ENCODE measurements at places on chromosomes 6 and 20. TPM values are rescaled to one million over a fixed set of nuclear protein-coding genes. Genes with fewer than 3 reads are reported as not detected.

DNA sequence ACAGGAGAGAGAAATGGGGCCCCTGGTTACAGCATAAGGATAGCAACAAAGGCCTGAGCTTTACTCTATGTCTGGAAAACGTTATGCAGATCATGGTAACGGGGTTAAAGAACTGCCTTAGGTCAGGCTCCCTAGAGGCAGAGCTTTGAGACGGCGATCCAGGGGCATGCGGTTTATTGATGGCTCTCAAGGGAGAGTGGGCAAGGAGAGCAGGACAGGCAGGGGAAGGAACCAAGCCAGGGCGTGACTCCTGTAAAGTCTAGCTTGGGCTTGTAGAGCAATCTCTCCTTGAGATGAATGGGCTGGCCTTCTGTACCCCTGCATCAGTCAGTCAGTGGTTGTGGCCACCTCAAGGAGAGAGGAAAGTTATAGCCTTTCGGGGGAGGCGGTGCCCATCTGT lies 12.5 kb upstream of the FERMT1 start:
- no peak for DNase-seq

DNA sequence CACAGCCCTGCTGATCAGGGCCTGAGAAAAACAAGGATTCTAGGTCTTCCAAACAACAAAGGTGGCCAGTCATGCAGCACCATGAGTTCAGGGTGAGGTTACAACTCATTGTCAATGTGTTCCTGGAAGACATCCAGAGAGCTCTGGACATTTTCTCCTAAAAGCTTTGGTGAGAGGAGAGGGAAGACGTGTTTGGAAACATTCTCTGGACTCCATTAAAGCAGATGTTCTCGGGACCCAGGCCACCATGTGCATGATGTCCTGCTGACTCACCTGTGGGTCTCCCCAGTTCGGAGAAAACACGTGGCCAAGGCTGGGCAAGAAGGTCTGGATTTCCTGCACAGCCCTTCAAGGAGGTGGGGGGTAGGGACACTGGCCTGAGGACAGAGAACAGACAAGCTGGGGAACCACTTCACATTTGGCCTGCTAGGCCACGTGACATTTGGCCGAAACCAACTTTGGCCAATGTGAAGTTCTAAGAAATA lies 61.6 kb downstream of the KCNB1 start:
- DNase-seq: peak; percentile 64

GRCh38 chr6:53634184-53634631 lies 31.3 kb downstream of the KLHL31 start:
- no peak for DNase-seq

DNA sequence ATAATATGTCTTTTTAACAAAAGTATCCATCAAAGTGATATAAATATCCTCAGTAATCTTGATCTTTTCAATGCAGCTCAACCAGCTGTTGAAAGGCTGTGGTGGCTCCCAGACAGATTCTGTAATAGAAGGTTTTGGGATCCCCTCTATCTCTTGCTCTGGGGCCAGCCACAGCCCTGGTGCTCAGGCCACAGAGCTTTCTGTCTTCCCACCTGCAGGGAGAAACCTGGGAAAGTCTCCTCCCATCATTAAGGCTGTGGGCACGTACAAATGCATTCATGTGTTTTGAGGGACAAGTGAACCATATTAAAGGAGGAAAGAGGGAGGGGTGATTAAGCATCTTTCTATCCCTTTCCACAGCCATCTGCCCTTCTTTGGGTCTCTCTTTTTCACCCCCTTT lies 183.1 kb downstream of the PRDM13 start:
- no peak for DNase-seq

The LTB gene
- not detected for total RNA-seq
